Stimulated activated CD8-positive, alpha-beta memory T cell treated with anti-CD3 and anti-CD28 coated beads, Interleukin-4, amount 100 ng/mL, for 1 hour (primary cell): ENCODE measurements at places on chromosomes 6 and 20.

- DNase-seq, result no peak
Measured at GRCh38 chr6:44787254-44787834, 399.8 kb downstream of the CDC5L start.

DNA sequence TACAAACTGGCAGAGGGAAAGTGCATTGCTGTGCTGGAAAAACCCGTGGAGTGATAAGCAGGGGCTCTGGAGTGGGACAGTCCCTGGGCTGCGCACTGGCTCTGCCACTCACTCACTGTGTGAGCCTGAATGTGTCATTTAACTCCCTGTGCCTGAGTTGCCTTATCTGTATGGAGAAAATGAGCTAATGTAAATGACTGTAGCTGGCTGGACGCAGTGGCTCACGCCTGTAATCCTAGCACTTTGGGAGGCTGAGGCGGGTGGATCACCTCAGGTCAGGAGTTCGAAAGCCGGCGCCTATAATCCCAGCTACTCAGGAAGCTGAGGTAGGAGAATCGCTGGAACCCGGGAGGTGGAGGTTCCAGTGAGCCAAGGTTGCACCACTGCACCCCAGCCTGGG lies 18.4 kb upstream of the RPN2 start:
- DNase-seq, result no peak

DNA sequence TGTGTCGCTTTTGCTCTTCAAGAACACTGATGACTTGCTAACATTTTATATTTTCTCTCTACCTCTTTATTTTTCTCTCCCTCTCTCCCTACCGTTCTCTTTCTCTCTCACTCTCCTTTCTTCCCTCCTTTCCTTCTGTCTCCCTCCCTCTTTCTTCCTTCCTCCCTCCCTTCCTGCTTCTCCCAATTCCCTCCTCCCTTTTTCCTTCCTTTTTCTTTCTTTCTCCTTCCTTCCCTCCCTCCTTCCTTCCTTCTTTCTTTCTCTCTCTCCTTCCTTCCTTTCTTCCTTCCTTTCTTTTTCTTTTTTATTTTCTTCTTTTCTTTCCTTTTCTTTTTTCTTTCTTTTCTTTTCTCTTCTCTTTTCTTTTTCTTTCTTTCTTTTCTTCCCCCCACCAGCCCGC lies 1066.1 kb downstream of the KIF16B start:
- DNase-seq, result no peak

GRCh38 chr6:6699741-6700367 lies 111.3 kb downstream of the LY86 start:
- DNase-seq, result no peak

- DNase-seq, result no peak
Measured at GRCh38 chr6:43823879-43824702, 54.1 kb downstream of the VEGFA start.

DNA sequence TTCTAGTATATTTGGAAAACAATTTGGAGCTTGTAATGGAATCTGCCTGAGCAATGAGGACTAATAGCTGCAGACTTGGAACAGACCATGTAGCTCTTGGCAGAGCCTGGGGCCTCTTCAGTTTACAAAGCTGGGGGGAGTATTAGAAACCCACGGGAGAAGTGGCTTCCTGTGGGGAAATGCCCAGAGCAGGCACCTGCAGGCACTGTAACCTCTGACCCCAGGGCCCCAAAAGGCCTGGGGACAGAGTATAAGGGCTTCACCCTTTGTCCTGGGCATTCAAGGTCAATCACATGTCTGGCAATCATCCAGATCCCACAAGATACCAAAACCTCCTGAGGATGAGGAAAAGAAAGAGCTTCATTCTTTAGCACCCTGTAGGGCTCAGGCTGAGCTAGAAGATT lies 19.4 kb downstream of the PKIG start:
- no peak for DNase-seq

DNA sequence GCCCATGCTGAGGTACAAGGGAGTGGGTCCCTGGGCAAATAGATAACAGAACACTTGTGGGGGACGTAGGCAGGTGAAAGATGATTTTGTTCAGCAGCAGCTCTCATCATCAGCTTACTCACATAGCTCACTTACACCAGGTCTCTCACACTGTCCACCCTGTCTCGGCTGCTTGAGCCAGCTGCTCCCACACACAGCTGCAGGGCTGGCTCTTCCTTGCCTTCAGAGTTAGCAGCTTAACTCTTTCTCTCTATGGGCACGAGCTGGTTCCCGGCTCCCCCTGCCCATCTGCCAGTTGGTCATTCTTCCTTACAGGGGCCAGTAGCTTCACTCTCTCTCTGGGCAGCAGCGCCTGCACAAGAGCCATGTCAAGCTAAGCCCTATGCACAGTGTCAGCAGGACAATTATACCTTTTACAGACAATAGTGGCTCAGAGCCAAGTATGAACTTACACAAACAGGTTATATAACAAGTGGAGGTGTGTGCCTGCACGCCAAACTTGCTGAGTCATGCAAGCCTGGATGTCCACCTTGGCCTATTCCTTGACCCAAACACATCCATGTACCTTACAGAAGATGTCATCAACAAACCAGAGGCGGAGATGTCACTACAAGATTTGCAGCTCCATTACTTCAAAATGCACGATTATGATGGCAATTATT lies 18.7 kb downstream of the ZNF391 start:
- no peak for DNase-seq

- no peak for DNase-seq
Measured at GRCh38 chr6:11236076-11236750, 3.7 kb upstream of the NEDD9 start.

GRCh38 chr20:44597516-44597915 lies 15.1 kb downstream of the PKIG start:
- no peak for DNase-seq

- DNase-seq, result no peak
Measured at GRCh38 chr6:130027948-130028347, 9.6 kb downstream of the L3MBTL3 start.

- peak; percentile 56 for DNase-seq
Measured at GRCh38 chr20:35619196-35620095, 3.8 kb downstream of the SPAG4 start.

DNA sequence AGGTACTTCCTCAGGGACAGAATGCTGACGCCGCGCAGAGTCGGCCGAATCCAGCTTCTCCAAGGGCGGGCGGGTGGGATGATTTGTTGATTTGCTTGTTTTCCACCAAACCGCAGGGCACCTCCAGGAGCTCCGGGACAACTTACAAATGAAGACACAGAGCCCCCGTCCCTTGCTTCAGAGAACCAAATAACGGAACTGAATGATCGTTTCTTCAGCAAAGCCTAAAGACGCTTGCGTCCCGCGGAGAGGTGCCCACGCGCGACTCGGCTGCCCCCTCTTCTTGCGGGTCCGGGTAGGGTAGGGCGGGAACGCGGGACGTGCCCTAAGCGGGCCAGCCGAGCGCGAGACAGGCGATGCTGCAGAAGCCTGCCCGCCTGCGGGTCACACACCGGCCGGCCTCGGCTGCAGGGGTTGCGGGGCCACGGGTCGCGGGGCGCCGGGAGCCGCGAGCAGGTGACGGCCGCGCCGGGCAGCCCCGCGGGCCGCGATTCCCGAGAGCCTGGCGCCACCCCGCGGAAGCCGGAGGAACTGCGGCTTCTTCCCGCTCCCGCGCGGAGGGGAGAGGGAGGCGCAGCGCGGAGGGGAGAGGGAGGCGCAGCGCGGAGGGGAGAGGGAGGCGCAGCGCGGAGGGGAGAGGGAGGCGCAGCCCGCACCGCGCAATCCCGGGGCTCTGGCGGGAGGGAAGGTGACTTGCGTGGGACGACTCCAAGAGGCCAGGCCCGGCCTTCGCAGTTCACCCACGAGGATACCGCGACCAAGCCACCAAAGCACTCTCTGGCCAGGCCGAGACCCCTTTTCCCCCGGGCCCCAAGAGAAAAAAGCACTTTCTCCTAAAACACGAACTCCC lies 7.7 kb upstream of the FOXF2 start:
- DNase-seq, result no peak

DNA sequence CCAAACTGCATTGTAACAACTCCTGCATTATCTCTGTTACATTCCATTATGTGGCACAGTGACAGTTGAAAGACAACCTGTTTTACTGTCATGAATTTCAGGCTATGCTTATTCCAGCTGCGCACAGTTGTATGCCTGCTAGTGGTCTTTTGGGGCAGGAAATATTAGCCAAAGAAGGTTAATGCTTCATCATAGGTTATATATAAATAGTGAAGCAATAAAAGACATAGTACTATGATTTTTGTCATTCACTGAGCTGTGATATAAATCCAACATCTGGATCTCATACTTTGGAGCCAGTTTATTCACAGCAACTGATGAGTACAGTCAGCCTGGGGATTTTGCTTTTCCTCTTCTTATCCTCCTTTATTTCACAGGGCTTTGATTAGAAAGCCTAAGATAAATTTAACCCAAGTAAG lies 55.6 kb downstream of the FILIP1 start:
- DNase-seq, result no peak

DNA sequence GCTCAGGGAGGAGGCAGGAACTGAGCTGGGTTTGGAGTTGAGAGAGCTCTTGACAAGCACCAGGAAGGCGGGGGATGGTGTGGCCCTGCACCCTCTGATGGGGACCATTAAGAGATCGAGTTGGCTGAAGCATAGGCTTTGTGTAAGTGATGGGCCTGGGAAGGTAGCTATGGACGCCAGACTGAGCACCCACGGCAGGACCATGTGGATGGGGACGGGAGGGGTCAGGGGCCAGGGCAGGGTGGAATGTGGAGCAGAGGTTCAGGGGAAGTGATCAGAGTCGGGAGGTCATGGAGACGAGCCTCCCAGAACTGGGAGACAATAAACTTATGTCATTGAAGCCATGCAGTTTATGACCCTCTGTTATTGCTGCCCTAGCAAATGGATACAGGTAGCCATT lies 81.7 kb downstream of the PLG start:
- no peak for DNase-seq

GRCh38 chr6:119760046-119760445 lies 410.5 kb upstream of the MAN1A1 start:
- no peak for DNase-seq

- no peak for DNase-seq
Measured at GRCh38 chr20:21436205-21436604, 38.9 kb upstream of the NKX2-4 start.

DNA sequence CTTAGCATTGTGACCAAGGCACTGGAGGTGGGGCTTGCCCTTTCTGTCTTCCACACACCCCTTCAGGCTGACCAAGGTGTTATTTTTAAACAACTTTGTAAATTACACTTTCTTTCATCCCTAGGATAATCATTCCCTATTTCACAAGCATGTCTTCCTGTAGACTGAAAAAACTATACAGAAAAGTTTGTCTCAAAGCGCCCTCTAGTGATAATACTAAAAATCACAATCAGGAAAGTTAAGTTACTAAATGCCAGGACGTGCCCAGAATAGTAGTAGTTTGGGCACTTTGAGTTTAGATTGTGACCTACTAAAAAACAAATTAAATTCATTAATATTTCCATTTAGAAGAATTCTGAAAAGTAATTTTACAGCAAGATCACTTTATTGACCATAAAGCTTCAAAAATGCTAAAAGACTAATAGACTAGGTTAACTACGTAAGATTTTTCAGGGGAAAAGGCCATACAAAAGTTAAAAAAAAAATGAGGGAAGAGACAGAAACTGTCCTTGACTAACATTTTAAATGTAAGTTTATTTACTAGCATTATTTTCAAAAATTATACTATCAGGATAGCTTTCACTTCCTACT lies 123.3 kb upstream of the DUSP22 start:
- DNase-seq, result no peak

DNA sequence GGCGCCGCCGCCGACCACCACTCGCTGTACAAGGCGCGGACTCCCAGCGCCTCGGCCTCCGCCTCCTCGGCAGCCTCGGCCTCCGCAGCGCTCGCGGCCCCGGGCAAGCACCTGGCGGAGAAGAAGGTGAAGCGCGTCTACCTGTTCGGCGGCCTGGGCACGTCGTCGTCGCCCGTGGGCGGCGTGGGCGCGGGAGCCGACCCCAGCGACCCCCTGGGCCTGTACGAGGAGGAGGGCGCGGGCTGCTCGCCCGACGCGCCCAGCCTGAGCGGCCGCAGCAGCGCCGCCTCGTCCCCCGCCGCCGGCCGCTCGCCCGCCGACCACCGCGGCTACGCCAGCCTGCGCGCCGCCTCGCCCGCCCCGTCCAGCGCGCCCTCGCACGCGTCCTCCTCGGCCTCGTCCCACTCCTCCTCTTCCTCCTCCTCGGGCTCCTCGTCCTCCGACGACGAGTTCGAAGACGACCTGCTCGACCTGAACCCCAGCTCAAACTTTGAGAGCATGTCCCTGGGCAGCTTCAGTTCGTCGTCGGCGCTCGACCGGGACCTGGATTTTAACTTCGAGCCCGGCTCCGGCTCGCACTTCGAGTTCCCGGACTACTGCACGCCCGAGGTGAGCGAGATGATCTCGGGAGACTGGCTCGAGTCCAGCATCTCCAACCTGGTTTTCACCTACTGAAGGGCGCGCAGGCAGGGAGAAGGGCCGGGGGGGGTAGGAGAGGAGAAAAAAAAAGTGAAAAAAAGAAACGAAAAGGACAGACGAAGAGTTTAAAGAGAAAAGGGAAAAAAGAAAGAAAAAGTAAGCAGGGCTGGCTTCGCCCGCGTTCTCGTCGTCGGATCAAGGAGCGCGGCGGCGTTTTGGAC lies 2.0 kb downstream of the SOX4 start:
- DNase-seq, result no peak

GRCh38 chr20:50193836-50194421 lies 3.3 kb downstream of the CEBPB start:
- no peak for DNase-seq

- no peak for DNase-seq
Measured at GRCh38 chr6:33019372-33019771, 10.0 kb upstream of the HLA-DOA start.

GRCh38 chr6:37934276-37934675 lies 114.7 kb downstream of the ZFAND3 start:
- no peak for DNase-seq

DNA sequence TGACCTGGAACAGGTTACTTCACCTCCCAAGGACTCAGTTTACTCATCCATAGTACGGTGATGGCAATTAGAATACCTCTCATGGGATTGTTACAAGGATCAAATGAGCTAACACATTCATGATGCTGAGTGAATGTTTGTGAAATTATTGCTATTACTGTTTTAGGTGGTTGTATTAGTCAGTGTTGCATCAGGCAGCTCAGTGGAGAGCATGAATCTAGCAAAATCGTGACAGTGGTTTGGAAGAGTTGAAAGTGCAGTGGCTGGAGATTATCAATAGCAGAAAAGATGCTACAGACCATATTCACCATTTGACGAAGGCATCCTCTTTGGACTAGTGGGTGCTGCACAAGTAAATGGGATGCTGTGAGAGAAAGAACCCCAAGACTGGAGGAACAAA lies 50.4 kb upstream of the CTNNBL1 start:
- DNase-seq, result no peak

DNA sequence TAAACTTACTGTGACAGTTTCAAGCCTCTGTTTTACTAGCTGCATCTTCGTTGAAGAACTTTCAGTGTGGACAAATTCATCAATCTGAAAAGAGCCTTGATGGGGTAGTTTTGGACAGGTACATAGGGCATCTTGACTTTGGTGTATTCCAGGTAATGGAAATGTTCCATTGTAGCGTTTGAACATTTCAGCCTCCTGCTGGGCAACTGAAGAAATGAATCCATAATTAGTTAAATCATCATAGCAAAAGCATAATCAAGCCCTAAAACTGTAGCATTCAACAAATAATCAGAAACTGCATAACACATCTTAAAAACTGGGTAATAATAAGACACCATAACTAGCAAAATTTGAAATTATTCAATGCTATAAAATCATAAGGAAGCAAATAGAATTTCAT lies 86.2 kb downstream of the AHI1 start:
- DNase-seq, result no peak

GRCh38 chr6:116994447-116994846 lies 117.4 kb downstream of the RFX6 start:
- no peak for DNase-seq

GRCh38 chr6:40247516-40248115 lies 313.4 kb upstream of the MOCS1 start:
- no peak for DNase-seq
